ENCODE measurements at places on chromosomes 6 and 20. TPM values are rescaled to one million over a fixed set of nuclear protein-coding genes. Genes with fewer than 3 reads are reported as not detected.

DNA sequence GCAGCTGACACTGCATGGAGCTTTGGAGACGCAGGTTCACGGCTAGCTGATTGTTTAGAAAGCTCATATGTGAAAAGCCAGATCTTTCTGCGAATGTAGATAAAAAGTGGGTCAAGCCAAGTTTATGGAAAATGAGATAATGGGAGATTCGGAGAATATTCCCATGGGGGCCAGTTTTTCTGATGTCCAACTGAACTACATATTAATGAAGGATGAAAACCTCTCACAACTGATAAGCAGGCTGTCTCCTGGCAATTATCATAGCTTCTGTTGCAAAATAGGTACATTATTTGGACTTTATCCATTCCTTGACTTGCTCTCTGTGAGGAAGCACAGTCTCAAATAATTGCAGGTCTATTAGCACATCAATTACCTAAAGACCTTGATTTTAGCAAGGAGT is 21.1 kb downstream of the HDGFL1 start:
- H3K36me3 ChIP-seq, result no peaks in the 10 kb centered on the region
- DNase-seq, result no peak
- H3K4me3 ChIP-seq, result no peak overlapping the region
- H3K27me3 ChIP-seq, result no peaks in the 10 kb centered on the region

The C6orf132 gene
- total RNA-seq, result 18.9 TPM

DNA sequence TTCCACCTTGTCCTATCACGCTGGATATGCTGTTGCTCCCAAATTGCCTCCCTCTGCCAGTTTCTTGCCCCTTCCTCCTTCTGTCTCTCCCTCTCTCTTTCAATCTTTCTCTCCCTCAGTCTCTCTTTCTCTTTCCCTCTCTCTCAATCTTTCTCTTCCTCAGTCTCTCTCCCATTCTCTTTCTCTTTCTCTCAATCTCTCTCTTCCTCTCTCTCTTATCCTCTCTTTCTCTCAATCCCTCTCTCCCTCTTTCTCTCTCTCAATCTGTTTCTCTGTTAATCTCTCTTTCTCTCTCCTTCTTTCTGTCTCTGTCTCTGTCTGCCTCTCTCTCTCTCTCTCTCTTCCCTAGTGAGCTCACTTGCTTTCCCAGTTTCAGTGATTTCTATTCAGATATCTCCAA is 245.8 kb downstream of the ESR1 start:
- no peak overlapping the region for H3K27ac ChIP-seq
- H3K4me1 ChIP-seq, result no peaks in the 10 kb centered on the region
- no peak for DNase-seq
- no peaks in the 10 kb centered on the region for H3K27me3 ChIP-seq

The TUBB2B gene
- 0.86 TPM for total RNA-seq

The TRIM31 gene
- not detected for total RNA-seq

The PXDC1 gene
- 6.3 TPM for total RNA-seq

DNA sequence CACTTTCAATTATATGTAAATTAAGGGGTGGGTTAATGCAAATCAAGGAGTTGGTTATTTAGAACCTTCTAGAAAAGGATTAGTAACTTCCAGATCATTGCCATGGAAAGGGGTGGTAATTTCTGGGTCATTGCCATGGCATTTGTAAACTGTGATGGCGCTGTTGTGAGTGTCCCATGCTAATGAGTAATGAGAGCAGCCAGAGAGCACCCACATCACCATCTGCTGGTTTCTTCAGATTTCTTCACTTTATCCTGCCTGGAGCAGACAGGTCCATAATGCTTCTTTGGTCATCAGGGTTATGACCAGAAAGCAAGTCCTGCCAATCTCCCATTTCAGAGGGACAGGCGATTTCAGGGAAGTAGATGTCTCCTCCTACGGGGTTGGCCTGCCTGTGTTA is 311.3 kb upstream of the CNR1 start:
- DNase-seq, result no peak
- H3K4me3 ChIP-seq, result no peak overlapping the region
- no peak overlapping the region for H3K27ac ChIP-seq
- H3K27me3 ChIP-seq, result peaks cover 5% of the 10 kb centered on the region
- H3K36me3 ChIP-seq, result no peaks in the 10 kb centered on the region
- no peaks in the 10 kb centered on the region for H3K4me1 ChIP-seq

GRCh38 chr6:157990321-157991066 is 8.8 kb downstream of the SYNJ2 start:
- H3K36me3 ChIP-seq, result no peaks in the 10 kb centered on the region
- DNase-seq, result no peak
- no peak overlapping the region for H3K27ac ChIP-seq
- H3K4me3 ChIP-seq, result no peak overlapping the region

- no peak overlapping the region for H3K4me3 ChIP-seq
- no peaks in the 10 kb centered on the region for H3K27me3 ChIP-seq
- DNase-seq, result no peak
- no peaks in the 10 kb centered on the region for H3K4me1 ChIP-seq
- H3K36me3 ChIP-seq, result no peaks in the 10 kb centered on the region
- no peak overlapping the region for H3K27ac ChIP-seq
These were observed 236.5 kb upstream of the FOXQ1 start for GRCh38 chr6:1075444-1075843.

The PREP gene
- 53.5 TPM for total RNA-seq

DNA sequence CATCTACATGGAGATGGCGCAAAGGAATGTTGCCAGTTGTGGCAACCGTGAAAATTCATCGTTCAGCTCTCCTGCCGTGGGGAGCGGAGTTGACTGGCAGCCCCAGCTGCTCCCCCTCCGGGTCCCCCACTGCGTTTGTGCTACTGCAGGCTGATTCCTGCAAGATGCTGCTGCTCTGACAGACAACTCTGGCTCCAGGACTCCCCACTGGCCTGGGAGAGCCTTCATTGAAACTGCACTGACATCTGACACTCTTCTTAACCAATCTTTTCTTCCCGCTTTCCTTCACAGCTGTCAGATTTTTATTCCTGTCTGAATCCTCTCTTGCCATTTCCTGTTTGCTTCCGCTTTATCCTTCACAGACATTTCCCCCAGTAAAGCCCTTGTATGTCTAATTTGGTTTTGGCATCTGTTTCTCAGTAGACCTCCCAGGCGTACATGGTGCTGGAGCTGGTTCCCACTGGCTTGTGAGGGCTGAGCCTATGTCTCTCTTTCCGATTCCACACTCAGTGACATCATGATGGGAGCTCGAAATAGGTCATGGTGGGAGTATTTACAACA is 9.5 kb upstream of the ATRN start:
- H3K36me3 ChIP-seq, result no peaks in the 10 kb centered on the region
- no peak for DNase-seq
- H3K4me1 ChIP-seq, result no peaks in the 10 kb centered on the region

The DZANK1 gene
- 1.7 TPM for total RNA-seq

GRCh38 chr6:168372889-168373288 is 53.3 kb upstream of the DACT2 start:
- no peak overlapping the region for H3K4me3 ChIP-seq
- peaks cover 4% of the 10 kb centered on the region for H3K4me1 ChIP-seq
- DNase-seq, result no peak

The UNC5CL gene
- total RNA-seq, result 2.2 TPM

The ARMH2 gene
- total RNA-seq, result not detected

GRCh38 chr6:130620338-130620781 is 206.8 kb upstream of the SMLR1 start:
- H3K27ac ChIP-seq, result peak overlapping the region; percentile 74
- H3K4me1 ChIP-seq, result peaks cover 15% of the 10 kb centered on the region
- no peaks in the 10 kb centered on the region for H3K27me3 ChIP-seq
- DNase-seq, result no peak

- H3K36me3 ChIP-seq, result no peaks in the 10 kb centered on the region
- H3K4me1 ChIP-seq, result no peaks in the 10 kb centered on the region
- no peaks in the 10 kb centered on the region for H3K27me3 ChIP-seq
- no peak overlapping the region for H3K4me3 ChIP-seq
- peak; percentile 27 for DNase-seq
- H3K27ac ChIP-seq, result no peak overlapping the region
These were observed 296.5 kb downstream of the SMOC2 start for GRCh38 chr6:168737481-168737880.

The CRIP3 gene
- total RNA-seq, result not detected

GRCh38 chr6:169156108-169156792 is 97.4 kb downstream of the THBS2 start:
- H3K36me3 ChIP-seq, result no peaks in the 10 kb centered on the region
- H3K27ac ChIP-seq, result no peak overlapping the region
- DNase-seq, result no peak
- no peaks in the 10 kb centered on the region for H3K4me1 ChIP-seq
- H3K27me3 ChIP-seq, result no peaks in the 10 kb centered on the region
- H3K4me3 ChIP-seq, result no peak overlapping the region

The SMIM26 gene
- 80.1 TPM for total RNA-seq

GRCh38 chr6:41900861-41901260 is 5.7 kb upstream of the USP49 start:
- H3K27me3 ChIP-seq, result no peaks in the 10 kb centered on the region
- H3K4me3 ChIP-seq, result no peak overlapping the region
- H3K27ac ChIP-seq, result no peak overlapping the region
- peaks cover 12% of the 10 kb centered on the region for H3K4me1 ChIP-seq
- H3K36me3 ChIP-seq, result peaks cover 7% of the 10 kb centered on the region
- DNase-seq, result no peak

The GNMT gene
- 0.57 TPM for total RNA-seq

- H3K27me3 ChIP-seq, result no peaks in the 10 kb centered on the region
- peaks cover 2% of the 10 kb centered on the region for H3K36me3 ChIP-seq
- H3K27ac ChIP-seq, result no peak overlapping the region
- peaks cover 6% of the 10 kb centered on the region for H3K4me1 ChIP-seq
These were observed 45.8 kb downstream of the GINS1 start for GRCh38 chr20:25453035-25453810.

- H3K27me3 ChIP-seq, result no peaks in the 10 kb centered on the region
- no peak overlapping the region for H3K27ac ChIP-seq
- H3K36me3 ChIP-seq, result no peaks in the 10 kb centered on the region
- no peak for DNase-seq
- H3K4me1 ChIP-seq, result peaks cover 13% of the 10 kb centered on the region
These were observed 8.8 kb downstream of the CLDN20 start for GRCh38 chr6:155272353-155273232.
